ENCODE measurements at places on chromosomes 6 and 20.

- no peak for DNase-seq
Observed at GRCh38 chr6:152154559-152155356, 347.3 kb downstream of the ESR1 start.

DNA sequence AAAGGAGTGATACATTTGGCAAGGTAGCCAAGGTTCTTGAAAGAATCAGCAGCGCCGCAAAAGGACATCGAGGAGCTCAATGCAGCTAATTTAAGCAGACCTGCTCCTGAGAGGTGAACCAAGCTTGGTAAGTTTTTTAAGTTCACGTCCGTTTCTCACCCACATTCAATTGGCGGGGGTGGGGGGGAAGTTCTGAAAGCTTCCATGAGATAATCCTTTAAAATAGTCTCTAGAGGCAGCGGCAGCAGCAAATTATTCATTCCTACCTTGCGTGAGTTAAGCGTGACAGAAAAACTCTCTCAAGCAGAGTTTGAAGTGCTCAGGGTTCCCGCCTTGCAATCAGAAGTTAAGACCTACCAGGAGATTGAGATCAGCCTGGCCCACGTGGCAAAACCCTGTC lies 97.3 kb upstream of the NHSL1 start:
- no peak for DNase-seq

- DNase-seq = peak; percentile 91
Observed at GRCh38 chr6:142702501-142703460, 242.2 kb downstream of the HIVEP2 start.

- no peak for DNase-seq
Observed at GRCh38 chr6:81331526-81331925, 421.0 kb downstream of the TENT5A start.

DNA sequence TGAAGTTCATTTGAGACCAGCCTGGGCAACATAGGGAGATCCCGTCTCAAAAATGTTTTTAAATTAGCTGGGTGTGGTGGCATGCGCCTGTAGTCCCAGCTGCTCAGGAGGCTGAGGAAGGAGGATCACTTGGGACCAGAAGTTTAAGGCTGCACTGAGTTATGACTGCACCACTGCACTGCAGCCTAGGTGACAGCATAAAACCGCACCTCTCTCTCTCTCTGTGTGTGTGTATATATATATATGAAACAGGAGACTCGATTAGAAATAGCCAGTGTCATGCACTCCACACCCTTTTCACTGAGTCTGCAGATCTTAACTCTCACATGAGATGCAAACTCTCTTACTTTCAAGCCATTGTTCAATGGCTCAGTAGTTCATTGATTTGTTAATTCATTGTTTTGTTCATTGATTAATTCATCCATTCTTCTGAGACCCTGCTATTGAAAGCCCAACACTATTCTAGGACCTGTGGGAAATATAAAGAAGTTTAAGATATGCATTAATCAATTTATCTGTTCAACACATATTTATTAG lies 52.4 kb upstream of the MRPS10 start:
- no peak for DNase-seq

- DNase-seq = peak; percentile 31
Observed at GRCh38 chr6:4210629-4211419, 75.4 kb upstream of the ECI2 start.

- no peak for DNase-seq
Observed at GRCh38 chr20:63481503-63481902, 9.0 kb upstream of the KCNQ2 start.

- DNase-seq = no peak
Observed at GRCh38 chr6:71236926-71237434, 51.6 kb upstream of the OGFRL1 start.

DNA sequence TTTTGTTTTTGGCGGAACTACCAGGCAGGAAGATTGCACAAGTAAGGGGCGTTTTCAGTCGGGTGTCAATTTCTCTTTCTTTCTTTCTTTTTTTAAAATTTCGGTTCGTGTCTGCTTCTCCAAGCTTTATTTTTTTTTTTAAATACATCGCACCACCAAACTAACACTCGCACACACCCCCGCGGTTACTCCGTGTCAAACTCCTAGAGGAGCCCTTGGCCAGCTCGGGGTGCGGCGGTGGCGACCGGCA lies 338 bp downstream of the UTRN start:
- no peak for DNase-seq

- DNase-seq = no peak
Observed at GRCh38 chr6:116073765-116074440, 13.2 kb upstream of the FRK start.

- no peak for DNase-seq
Observed at GRCh38 chr20:25090492-25091429, 8.8 kb upstream of the VSX1 start.

- no peak for DNase-seq
Observed at GRCh38 chr6:3937438-3937837, 88.3 kb downstream of the FAM50B start.

DNA sequence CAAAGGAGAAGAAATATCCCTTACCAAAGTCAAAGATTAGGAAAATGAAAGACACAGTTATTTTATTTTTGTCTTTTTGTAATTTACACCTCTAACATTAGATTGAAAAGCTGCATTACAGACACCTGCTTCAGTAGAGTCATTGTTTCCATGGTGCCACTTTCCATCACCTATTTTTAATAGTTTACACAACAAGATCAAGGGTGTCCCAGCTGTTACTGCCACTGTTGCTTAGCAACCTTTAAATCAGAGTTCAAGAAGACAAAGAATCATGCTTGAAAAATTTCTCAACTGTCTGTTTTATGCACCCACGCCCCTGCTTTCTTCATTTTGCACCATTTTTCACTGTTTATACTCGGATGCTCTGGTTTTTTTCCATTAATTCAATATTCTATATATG lies 668.2 kb upstream of the GJE1 start:
- DNase-seq = no peak

- DNase-seq = no peak
Observed at GRCh38 chr6:125255201-125255600, 46.6 kb downstream of the HDDC2 start.

DNA sequence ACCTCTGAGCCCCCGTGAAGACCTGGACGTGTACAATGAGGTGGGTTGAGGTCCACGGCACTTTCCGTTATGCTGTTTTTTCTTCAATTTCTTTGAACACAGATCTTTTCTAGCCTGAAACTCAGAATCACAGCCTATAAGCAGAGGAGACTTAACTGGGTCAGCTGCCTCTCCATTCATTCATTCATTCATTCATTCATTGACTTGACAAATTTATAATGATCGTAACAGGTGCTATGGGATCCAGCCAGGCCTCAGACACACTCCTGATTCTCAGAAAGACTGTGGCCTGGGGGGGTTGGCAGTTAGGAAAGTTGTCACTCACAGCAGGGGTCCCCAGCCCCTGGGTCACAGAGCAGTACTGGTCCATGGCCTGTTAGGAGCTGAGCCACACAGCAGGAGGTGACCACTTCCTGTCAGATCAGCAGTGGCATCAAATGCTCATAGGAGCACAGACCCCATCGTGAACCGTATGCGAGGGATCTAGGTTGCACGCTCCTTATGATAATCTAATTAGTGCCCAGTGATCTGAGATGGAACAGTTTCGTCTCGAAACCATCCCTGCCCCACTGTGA lies 38.6 kb upstream of the IRF4 start:
- no peak for DNase-seq

DNA sequence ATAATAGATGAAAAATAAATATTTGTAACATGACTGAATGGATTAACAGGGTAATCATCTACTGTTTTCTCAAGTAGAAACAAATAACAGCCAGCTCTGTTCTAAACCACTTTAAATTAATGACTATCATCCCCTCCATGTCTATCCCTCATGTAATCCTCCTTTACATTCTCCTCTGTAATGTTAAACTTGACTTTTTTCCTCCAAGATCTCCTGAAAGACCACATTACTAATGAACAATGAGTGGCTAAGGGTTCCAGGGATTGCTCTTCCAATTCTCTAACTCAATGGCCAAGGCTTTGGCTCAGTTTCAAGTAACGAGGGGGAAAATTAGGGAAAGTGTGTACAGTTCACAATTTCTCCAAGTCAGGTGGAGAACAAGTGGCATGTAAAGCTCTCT lies 37.6 kb upstream of the FBXL4 start:
- no peak for DNase-seq

- no peak for DNase-seq
Observed at GRCh38 chr6:161054876-161055275, 63.3 kb downstream of the MAP3K4 start.

Data from inflammatory macrophage treated with lipopolysaccharide for 1 hour (primary cell).